ENCODE measurements at places on chromosomes 12 and 14. TPM values are rescaled to one million over a fixed set of nuclear protein-coding genes. Genes with fewer than 3 reads are reported as not detected.

GRIN2B gene
- polyA plus RNA-seq, result not detected

ETFBKMT gene
- 1.5 TPM for polyA plus RNA-seq

NUMB gene
- 83.4 TPM for polyA plus RNA-seq

AMN gene
- polyA plus RNA-seq, result not detected

IFNG-AS1 gene
- not detected for polyA plus RNA-seq

MANSC1 gene
- polyA plus RNA-seq, result 1.5 TPM

GRCh38 chr14:19823765-19824164 lies 20.2 kb downstream of the OR4N2 start:
- H3K4me3 ChIP-seq, result no peak overlapping the region
- no peaks in the 10 kb centered on the region for H3K27me3 ChIP-seq
- no peaks in the 10 kb centered on the region for H3K36me3 ChIP-seq
- H3K27ac ChIP-seq, result no peak overlapping the region
- H3K4me1 ChIP-seq, result no peaks in the 10 kb centered on the region
- DNase-seq, result no peak

DNA sequence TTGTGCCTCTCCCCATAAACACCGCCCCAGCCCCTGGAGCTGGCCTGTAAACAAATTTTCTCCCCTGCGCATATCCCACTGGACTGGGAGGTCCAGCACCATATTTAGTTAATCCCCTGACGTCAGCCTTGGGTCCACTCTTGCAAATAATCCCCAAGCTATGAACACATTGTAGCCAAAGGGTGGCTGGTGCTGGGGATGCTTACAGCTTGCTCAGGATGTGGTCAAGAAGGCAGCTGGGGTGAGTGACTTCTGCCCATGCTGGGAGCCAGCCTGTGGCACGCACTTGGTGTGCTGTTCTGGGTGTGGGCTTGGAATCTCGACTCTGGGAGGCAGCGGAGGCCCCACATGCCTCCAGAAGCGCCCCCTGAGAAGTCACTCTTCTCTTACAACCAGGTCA lies 32.1 kb downstream of the CMKLR1 start:
- H3K27me3 ChIP-seq, result no peaks in the 10 kb centered on the region
- peaks cover 70% of the 10 kb centered on the region for H3K4me1 ChIP-seq
- H3K27ac ChIP-seq, result no peak overlapping the region
- H3K36me3 ChIP-seq, result no peaks in the 10 kb centered on the region
- no peak overlapping the region for H3K4me3 ChIP-seq

DNA sequence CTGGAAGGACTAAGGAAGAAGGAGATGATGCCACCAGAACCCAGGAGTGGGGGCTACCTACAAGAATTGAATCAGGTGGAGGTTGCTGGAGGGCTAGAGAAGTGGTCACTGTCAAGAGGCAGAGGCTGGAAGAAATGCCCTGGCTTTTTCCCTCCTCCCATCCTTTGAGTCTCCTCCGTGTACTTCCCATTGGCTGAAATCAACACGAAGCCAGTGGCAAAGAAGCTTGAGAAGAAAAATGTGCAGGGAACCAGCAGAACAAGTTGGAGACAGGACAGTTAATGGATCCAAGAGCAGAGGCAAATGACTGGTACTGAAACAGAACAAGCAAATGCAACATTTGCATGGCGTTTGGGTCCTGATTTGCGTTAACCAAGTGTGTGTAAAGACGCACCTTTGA lies 9.1 kb upstream of the FBLN5 start:
- no peaks in the 10 kb centered on the region for H3K4me1 ChIP-seq
- H3K27me3 ChIP-seq, result no peaks in the 10 kb centered on the region
- H3K36me3 ChIP-seq, result no peaks in the 10 kb centered on the region
- H3K27ac ChIP-seq, result no peak overlapping the region
- DNase-seq, result no peak

GRCh38 chr12:38664661-38665269 lies 240.6 kb downstream of the CPNE8 start:
- peaks cover 35% of the 10 kb centered on the region for H3K36me3 ChIP-seq
- H3K27ac ChIP-seq, result no peak overlapping the region
- no peak for DNase-seq
- no peak overlapping the region for H3K4me3 ChIP-seq

DNA sequence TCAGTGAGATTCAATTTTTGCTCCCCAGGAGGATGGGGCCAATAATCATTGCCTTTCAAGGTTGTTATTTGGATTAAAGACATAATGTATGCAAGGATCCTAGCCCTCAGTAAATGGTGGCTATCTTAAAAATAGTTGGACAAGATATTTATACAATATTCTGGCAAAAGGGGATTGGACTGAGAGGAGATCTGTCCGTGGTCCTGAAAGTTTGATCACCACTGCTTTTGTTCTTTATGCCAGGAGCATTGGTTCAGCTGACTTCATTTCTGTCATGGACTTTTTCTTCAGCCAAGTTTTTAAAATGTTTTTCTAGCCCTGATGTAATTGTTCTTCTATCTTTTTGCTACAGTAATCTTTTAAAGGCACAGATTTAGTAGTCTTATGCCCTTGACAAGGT lies 70.2 kb upstream of the TCL1A start:
- H3K27ac ChIP-seq, result no peak overlapping the region
- DNase-seq, result no peak
- no peaks in the 10 kb centered on the region for H3K27me3 ChIP-seq

DNA sequence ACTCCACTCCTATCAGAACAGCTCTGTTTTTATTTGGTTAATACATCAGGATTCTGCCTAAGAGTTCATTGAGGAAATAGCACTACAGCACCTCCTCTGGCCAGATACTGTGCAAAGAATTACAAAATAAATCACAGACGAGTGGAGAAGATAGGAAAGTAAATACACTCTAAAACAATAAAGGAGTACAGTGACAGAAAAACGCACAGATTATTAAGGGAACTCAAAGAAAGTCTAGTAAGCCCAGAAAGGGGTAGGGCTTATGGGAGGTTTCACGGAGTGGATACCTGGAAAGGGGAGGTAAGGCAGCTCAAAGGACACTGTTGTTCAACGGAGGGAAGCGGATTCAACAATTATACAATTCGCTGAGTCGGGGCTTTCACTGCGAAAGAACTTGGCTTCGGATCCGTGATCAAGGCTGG lies 5.5 kb downstream of the OR10AD1 start:
- peak overlapping the region; percentile 78 for H3K4me3 ChIP-seq
- peak; percentile 15 for DNase-seq
- H3K36me3 ChIP-seq, result no peaks in the 10 kb centered on the region
- H3K4me1 ChIP-seq, result peaks cover 47% of the 10 kb centered on the region

DNA sequence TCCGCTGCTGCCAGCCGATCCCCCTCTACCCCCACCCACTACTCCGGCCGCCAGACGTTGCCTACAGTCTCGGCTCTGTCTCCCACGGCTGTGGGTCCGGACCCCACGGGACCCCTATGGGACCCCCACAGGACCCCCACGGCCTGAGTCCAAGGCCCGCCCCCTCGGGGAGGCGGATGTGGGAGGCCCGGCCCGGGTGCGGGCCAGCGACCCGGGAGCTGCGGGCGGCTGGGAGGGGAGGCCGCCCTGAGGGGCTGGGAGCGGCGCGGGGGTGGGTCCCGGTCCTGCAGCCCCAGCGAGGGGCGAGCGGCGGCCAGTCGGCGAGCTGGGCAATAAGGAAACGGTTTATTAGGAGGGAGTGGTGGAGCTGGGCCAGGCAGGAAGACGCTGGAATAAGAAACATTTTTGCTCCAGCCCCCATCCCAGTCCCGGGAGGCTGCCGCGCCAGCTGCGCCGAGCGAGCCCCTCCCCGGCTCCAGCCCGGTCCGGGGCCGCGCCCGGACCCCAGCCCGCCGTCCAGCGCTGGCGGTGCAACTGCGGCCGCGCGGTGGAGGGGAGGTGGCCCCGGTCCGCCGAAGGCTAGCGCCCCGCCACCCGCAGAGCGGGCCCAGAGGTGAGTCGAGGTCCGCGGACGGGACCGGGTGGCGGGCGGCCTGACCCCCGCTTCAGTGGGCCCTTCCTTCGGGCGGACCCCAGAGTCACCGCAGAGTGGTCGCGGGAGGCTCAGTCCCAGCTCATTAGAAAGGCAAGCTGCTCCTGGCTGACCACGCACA lies at the start of gene ACVRL1:
Gene ACVRL1 (plus strand): TSS at position 422 of the 773 bp plus-strand sequence. CDS start 4,971 bp downstream, outside the sequence.
- no peak within 1 kb of the TSS for H3K4me3 ChIP-seq
- no peaks in the 10 kb centered on the region for H3K36me3 ChIP-seq
- peaks cover 22% of the 10 kb centered on the region for H3K27me3 ChIP-seq
- no peak for DNase-seq
- H3K27ac ChIP-seq, result no peak within 1 kb of the TSS
- H3K4me1 ChIP-seq, result peaks cover 43% of the 10 kb centered on the region
